K562 (cell line): ENCODE measurements at places on chromosomes 2 and 18. TPM values are rescaled to one million over a fixed set of nuclear protein-coding genes. Genes with fewer than 3 reads are reported as not detected.

GRCh38 chr2:213627054-213627710 is 342.9 kb downstream of the SPAG16 start:
- no peak for DNase-seq

Gene PRKAG3
- polyA plus RNA-seq, result not detected in 2 replicates

DNA sequence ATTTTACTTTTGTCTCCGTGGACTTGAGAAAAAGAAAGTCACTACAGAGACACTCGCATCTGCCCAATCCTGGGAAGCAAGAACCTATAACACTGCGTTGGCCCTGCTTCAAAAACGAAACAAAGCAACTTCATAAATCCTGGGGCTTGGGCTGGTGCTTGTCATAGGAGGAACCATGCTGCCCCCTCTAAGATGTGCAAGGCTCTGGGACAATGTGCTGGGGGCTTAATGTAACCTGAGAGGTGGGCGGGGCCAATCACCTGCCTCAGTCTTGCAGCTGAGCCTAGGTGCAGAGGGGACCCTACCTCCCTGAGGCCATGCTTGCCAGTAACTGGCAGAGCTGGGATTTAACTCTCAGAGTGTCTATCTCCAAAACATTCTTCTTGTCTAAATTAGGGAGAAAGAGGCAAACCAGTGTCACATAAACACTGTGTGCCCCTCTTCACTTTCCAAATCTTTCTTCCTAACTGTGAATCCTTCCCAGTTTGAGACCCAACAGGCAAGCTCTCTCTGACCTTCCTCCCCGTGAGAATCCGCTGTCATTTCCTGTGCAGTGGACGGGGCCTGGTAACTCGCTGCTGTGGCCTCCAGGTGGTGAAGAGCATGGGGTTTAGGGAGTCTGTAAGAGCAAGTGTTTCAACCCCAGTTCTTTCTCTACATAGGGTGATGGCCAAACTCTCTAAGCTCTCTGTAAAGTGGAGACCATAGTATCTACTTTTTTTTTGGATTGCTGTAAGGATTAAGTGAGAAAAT is 115.1 kb downstream of the ACKR3 start:
- no peak for DNase-seq

- no peak for DNase-seq
Observed at GRCh38 chr2:169746240-169746639, 12.6 kb downstream of the KLHL23 start.

DNA sequence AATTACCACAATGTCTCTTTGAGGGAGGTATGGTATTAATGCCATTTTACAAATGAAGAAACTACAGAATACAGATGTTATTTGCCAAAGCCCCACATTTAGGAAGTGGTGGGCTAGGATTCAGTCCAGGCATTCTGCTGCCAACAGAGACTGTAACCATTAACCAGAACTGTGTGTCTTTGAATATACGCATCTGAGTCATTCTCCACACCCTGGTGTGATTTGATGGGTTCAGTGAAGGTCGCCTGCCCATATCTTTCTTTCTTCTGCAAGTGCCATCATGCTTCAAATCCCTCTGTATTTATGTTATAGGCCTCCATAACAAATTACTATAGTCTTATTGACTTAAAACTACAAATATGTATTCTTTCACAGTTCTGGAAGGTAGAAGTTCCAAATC is 479.0 kb upstream of the DCC start:
- DNase-seq, result no peak

Gene TXNDC2
- polyA plus RNA-seq, result 1.4 and 2.5 TPM in 2 replicates

GRCh38 chr2:228798458-228799207 is 472.5 kb downstream of the PID1 start:
- no peak for DNase-seq

Gene ACOXL
- not detected in 2 replicates for polyA plus RNA-seq

Gene UBXN2A
- polyA plus RNA-seq, result 13.8 and 16.2 TPM in 2 replicates

DNA sequence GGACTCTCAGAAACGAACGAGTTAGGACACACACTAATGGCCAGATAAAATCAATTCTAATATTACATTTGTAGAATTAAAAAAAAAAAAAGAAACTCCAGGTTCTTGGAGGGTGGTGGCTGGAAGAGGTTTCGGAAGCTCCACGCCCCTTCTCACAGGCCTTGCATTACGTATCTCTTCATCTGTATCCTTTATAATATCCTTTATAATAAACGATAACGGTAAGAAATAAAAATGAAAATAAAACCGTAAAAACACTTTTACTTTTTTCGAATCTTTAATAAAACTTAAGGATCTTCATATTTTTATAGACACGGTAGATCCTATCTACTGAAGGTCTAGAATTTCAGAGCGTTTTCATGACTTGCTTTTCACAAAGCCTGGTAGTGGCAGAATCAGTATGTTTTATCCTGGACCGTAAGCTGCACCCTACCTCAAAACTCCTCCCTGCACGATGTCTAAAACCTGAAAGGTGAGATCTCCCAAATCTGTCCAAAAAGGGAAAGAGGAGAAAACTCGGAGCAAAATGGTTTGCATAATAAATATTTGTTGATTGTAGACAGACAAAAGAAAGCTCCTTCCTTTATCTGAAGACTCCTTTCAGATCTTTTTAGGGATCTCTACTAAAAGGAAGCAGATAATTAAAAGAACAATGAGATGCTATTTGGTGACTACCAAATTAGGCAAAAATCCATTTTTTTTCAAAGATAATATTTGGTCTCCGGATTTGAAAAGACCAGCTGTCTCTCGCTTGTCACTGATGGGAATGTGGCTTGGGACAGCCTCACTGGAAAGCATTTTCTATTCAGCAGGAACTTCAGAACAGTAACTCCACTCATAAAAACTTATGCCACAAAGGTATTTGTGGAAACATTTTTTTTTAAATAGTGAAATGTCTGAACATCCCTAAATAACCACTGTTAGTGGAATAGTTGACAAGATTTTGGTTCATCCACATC is 2.0 kb upstream of the CXCR4 start:
- no peak for DNase-seq

Gene STEAP3
- polyA plus RNA-seq, result 12.7 and 12.8 TPM in 2 replicates

DNA sequence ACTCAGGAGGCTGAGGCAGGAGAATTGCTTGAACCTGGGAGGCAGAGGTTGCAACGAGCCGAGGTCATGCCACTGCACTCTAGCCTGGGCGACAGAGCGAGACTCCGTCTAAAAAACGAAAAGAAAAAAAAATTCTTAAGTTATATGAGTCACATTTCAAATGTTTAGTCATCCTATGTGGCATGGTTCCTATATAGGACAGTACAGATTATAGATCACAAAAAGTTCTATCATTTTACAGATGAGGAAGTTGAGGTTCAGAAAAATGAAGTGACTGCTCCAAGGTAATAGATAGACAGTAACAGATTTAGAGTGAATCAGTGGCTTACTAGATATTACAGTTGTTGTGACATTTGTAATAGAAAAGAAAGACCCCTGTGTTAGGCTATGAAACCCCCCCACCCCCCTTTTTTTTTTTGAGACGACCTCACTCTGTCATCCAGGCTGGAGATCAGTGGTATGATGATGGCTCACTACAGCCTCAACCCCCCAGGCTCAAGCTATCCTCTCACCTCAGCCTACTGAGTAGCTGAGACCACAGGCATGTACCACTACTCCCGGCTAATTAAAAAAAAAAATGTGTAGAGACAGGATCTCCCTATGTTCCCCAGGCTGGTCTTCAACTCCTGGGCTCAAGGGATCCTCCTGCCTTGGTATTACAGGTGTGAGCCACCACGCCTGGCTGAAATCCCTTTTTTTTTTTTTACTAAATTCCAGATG is 22.7 kb downstream of the PTPN4 start:
- no peak for DNase-seq

GRCh38 chr2:74474899-74475298 is 2.4 kb upstream of the MRPL53 start:
- no peak for DNase-seq

Gene TM4SF20
- polyA plus RNA-seq, result not detected in 2 replicates

Gene RANBP2
- polyA plus RNA-seq, result 31.7 and 34.7 TPM in 2 replicates

Gene ALPP
- polyA plus RNA-seq, result 0.03 TPM in 1 of 2 replicates, not detected in the other

Gene PLEK
- 0.11 and 0.66 TPM in 2 replicates for polyA plus RNA-seq

Gene SCYGR4
- polyA plus RNA-seq, result 0.09 TPM in 1 of 2 replicates, not detected in the other

DNA sequence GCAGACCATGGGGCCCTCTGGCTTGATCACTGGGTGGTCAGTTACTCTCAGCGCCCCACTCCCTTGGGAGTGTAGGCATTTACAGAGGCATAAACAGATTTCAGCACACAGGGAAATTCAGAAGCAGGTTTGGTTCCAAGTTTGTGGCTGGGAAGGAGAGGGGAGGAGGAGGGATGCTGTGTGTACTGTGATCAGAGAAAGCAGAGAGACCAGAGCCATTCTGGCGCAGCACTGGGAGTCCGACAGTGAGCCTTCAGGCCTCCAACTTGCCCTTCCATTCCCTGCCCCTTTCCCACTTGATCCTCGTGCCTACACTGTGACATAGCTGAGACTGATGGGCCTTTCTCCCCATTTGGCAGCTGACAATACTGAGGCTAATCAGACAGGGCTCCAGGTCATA is 47.8 kb upstream of the LOXHD1 start:
- DNase-seq, result no peak

Gene FBXO48
- polyA plus RNA-seq, result 0.69 and 0.84 TPM in 2 replicates

GRCh38 chr2:48412443-48413250 is 117.3 kb upstream of the STON1 start:
- DNase-seq, result no peak
